Stimulated activated CD8-positive, alpha-beta memory T cell treated with anti-CD3 and anti-CD28 coated beads, Interleukin-15, amount 100 ng/mL, for 4 hours (primary cell): ENCODE measurements at places on chromosomes 7 and 10.

- no peak for DNase-seq
Observed at GRCh38 chr10:91528768-91529167, 104.1 kb downstream of the PPP1R3C start.

- DNase-seq = no peak
Observed at GRCh38 chr10:106980495-106981451, 183.7 kb downstream of the SORCS1 start.

- DNase-seq = no peak
Observed at GRCh38 chr7:45704683-45705016, 130.5 kb downstream of the ADCY1 start.

GRCh38 chr10:20768843-20769242, 128.3 kb downstream of the NEBL start:
- DNase-seq = no peak

GRCh38 chr10:69069090-69070042, 18.5 kb upstream of the SRGN start:
- DNase-seq = no peak

- DNase-seq = no peak
Observed at GRCh38 chr7:155694851-155695250, 50.4 kb downstream of the RBM33 start.

DNA sequence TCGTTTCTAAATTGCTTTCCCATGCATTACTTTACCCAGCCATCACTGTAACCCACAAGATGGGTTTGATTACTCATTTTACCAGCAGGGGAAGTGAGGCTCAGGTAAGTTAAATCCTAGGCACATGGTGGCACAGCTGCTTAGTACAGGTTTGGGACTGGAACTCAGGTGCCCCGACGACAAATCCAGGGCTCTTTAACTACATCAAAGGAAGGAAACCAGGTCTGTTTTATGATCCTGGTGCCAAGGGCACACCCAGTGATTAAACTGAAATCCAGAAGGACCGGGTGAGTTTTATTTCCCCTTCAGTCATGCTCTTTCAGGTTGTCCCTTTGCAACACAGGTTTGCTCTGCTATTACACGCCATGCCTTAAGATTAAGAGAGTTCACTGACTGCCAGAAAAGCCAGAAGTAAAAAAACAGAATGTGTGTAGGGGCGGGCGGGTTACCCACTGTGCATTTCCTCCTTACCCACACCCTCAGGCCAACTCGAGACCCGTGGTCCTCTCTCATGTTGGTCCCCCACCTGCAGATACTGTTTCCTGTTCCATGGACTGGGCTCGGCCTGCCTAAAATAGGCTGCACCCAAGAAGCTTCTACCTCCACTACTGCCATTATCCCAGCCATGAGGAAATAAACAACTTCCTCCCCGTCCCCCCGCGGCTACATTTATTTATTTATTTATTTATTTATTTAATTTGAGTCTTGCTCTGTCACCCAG, 55.1 kb upstream of the KDM7A start:
- DNase-seq = no peak
